ENCODE measurements at places on chromosomes 1 and 21.
A peak's percentile ranks its signal among the peaks of the same experiment; 100 is the strongest.

DNA sequence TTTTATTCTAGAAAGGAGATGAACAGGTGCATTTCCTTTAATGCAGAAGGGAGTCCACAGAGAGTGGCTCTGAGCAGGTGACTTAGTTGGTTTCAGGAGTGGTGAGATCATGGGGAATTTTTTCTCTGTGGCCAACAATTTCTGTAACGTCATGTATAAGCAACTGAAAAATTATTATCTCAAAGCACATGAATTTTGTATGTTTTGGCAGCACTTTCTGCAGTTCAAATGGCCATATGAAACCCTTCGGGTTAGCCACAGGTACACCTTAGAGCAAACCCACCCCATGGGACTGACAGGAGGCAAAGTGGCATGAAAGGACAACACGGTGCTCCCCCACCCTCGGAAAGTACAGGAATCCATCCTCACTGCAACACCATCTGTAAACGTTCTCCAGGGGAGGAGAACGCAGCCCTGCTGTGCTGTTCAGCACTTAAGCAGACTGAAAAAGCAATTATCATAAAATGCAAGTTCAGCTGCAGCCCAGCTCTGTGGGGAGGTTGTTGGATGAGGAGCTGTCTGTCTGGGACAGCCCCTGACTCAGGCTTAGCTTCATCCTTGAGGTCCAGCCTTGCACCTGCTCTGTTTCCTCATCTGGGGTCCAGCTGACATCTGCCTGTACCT is 55.8 kb upstream of the CLDN14 start:
- peak; percentile 37 for DNase-seq

DNA sequence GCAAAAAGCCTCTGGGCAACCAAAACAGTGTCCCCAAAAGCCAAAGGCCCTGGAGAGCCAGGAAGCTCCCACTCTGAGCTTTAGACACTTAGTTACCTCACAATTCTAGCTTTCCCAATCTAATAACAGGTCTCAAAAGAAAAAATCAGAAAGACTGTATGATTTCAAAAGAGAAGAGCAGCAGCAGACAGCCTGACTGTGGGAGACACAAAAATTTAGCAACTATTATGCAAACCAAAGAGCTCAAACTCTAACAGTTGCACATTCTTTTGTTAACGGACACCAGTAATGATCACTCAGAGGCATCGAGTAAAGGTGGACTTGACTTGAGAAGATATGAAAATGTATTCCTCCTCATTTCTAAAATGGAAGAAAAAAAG is 160.1 kb downstream of the SLC45A1 start:
- DNase-seq, result no peak

GRCh38 chr1:208326033-208326432 is 81.8 kb upstream of the PLXNA2 start:
- no peak for DNase-seq

DNA sequence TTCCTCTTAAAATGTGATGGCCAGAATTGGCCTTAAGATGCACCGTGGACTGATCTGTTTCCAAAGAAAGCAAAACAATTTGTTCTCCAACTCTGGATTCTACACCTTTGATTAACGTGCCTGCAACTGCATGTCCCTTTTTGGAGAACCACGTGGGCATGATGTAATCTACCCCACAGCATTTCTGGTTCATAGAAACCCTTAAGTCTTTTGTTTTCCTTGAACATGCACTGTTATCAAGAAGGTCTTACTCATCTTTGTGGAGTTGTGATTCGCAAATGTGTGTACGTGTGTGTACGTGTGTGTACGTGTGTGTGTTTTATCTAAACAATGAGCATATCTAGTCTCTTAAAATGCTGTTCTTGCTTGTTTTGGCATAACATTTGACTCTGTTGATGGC is 57.8 kb downstream of the LPAR3 start:
- DNase-seq, result no peak

DNA sequence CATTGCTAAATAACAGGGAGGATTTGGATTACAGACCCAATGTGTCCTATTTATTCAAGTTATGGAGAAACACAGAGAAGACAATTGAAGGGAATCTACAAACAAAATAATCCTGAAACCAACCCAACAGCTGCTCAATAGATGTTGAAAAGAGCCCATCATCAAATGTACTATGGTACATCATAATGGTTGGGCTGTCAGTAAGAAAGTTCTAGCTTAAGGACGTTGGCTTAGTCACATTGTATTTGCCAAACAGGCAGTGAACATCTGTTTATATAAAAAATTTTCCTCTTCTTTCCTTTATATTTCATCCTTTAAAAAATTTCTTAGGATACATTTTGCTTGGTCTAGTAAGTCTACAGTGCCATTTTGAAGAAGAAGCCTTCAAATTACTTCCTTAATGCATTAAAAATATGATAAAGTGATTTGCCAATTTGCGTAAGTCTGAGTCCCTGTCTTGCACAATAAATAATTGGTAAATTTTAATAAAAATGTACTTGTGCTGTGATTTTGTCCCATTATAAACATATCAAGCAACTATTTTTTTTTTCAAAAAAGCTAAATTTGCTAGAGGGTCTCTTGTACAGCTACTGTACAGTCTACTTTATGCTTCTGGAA is 14.4 kb downstream of the MAP3K7CL start:
- DNase-seq, result no peak

- DNase-seq, result peak; percentile 81
These were observed 228.2 kb downstream of the PBX1 start for GRCh38 chr1:164786980-164787833.

- DNase-seq, result peak; percentile 47
These were observed 171.8 kb downstream of the TOMM20 start for GRCh38 chr1:234956821-234957329.

- DNase-seq, result no peak
These were observed 338.1 kb downstream of the TGFB2 start for GRCh38 chr1:218683242-218683641.

GRCh38 chr1:177385760-177386698 is 215.3 kb downstream of the BRINP2 start:
- DNase-seq, result peak; percentile 16

- no peak for DNase-seq
These were observed 13.1 kb downstream of the TXNIP start for GRCh38 chr1:145983206-145983675.

DNA sequence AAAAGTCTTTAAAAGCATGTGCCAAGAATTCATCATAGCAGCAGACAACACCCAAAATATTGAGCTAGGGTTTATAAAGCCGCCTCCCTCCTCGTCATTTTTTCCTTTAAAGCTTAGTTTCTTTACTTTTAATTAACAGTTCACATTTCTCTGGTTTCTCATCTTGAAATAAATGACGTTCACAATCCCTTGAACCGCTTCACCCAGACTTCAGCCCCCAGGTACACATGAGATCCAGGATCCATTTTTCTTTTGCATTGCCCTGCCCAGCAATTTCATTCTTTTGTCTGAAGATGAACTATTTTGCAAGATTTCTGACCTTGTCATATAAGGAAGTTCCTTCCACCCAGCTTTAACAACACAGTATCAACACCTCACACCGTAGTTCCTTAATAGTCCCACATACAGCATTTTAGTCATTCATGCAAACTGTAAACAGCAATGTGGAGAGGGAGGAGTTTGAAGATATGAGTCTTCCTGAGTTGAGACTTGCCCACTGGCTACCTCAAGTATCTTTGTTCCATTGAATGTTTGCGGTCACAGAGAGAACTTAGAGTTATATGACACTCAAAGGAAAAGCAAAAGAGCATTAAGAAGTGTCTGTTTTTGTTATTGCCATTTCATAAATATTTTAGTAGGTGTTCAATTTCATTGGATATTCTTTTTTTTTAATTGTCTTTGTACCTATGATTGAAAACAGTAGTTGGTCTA is 35.3 kb upstream of the CACYBP start:
- DNase-seq, result no peak

GRCh38 chr1:99590578-99591209 is 55.2 kb upstream of the PALMD start:
- DNase-seq, result no peak

- peak; percentile 86 for DNase-seq
These were observed at the start of gene RGS7 for GRCh38 chr1:241356519-241357365. RGS7 (minus strand) TSS chr1:241357205.

DNA sequence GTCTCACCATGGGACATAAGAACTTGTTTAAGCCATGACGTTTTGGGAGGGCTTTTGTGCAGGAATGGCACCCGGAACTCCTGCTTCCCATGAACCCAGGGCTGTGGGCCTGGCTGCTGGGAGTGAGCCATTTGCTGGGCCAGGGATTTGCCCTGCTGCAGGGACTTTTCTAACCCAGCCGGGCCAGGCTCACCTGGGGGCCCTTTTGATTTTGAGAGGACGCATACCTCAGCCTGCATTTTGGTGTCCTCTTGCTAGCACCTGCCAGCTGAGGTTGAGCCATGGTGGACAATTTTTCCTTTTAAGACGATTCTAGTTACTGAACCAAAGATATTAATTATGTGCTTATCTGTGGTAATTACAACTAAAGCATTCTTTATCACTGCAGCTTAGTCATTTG is 28.9 kb downstream of the GALNT2 start:
- DNase-seq, result no peak

- DNase-seq, result no peak
These were observed 70.8 kb downstream of the TIAM1 start for GRCh38 chr21:31273278-31273677.

DNA sequence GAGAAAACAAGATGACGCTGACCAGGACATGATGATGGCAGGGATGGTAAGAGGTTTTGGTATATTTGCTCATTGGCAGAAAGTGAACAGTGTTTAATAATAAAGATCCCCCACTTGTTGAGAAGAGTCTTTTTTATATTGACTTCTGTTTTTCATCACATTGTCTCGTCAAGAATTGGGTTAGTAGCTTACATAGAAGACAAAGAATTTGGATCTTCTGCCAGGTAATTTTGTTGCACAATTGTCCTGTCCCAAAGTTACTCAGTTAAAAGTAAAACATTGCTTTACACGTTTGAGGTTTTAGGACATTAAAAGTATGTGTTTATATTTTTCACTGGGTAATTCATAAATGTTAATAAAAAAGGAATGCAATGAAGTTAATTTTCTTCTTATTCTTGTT is 48.3 kb upstream of the LAMC2 start:
- no peak for DNase-seq

GRCh38 chr21:37224861-37225839 is 42.0 kb downstream of the VPS26C start:
- DNase-seq, result no peak

DNA sequence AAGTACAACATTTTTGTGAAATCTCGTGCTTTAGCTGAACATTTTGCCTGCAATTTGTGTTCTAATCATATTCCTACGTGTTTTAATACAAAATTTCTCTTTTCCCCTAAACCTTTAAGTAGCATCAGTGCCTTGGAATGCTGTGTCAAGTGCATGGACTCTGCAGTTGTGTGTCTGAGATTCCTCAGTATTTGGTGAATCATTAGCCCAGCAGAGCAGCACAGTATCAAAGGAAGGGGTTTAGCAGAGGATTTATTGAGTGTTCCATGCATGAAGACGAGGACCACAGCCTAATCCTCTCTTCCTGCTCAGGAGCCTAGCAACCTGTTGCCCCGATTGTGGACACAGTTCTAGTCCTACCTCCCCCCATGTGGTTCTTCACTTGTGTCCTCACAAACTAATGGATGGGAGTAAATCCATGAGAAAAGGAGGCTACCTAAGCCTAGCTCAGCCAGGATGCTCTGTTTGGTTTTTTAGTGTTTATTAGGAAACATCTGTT is 29.3 kb upstream of the PCP4 start:
- no peak for DNase-seq

DNA sequence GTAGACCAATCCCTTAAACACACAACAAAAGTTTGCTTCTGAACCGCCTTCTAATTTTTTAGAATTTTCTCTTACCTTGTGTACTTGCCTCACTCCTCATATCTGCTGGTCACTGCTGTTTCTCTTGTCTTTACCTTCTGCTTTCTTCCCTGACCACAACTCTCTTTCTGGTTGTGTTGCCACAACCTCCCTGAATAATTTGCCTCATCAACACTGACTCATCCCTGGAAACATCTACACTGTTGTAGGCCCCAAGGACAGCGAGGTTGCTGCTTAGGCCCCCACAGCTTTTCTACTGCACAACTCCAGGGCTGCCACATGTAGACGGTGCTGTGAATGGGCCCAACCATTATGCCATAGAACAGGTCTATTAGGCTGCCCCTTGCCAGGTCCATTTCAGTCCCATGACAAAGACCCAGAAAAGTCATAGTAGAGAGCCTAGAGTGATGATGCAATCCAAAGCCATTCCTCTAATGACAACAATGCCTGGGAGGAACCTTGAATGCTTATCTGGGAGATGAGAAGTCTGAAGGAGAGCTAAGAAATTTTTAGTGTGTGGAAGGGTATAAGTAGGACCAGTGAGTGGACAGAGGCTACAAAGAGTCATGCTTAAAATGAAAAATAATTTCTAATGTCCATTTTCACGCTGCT is 36.6 kb upstream of the LCE5A start:
- DNase-seq, result no peak

DNA sequence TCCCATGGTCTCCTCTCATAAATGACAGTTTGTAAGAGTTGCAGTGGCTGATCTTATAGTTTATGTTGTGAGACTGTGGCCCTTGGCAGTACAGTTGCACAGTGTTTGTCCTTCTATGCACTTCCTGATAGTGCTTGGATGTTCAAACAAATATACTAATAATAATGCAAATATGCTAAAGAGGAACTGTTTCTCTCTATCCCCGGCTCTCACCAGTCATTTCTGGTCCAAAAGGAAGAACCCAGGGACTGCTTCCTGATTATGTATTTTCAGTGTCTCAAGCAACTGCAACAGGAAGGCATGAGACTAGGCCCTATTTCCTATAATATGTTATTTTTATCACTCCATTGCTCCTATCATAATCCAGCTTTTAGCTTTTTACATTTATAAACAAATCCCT is 17.0 kb upstream of the SUCO start:
- no peak for DNase-seq

GRCh38 chr1:219433496-219434131 is 179.3 kb downstream of the ZC3H11B start:
- no peak for DNase-seq

DNA sequence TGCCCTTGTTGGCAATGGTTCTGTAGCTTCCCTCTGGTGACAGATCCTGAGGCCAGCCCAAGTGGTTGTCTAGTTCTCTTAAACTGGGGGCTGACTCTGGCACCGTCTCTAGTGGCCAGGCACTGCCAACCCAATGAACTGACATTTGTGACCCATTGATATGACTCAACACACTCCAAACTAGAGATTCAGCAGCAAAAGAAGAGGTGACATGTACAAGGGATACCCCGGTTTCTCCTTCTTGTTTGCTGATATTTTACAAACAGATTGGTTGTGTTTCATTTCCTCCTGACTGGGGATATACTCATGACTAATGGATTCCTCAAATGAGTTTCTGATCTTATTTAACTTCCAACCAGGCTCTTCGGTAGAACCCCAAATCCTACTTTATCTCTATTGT is 65.9 kb upstream of the DNAJC6 start:
- DNase-seq, result no peak

GRCh38 chr1:31765516-31765915 is 1.4 kb upstream of the ADGRB2 start:
- no peak for DNase-seq

- DNase-seq, result no peak
These were observed 6.1 kb upstream of the PSMA5 start for GRCh38 chr1:109432336-109432735.

GRCh38 chr1:154342836-154343472 is 17.6 kb downstream of the ATP8B2 start:
- no peak for DNase-seq

GRCh38 chr1:228109073-228109961 is at the start of gene MRPL55:
MRPL55 (minus strand) TSS chr1:228109299; CDS start chr1:228108260, 1,039 bp downstream.
- DNase-seq, result peak; percentile 99

Measured in glutamatergic neuron (in vitro differentiated cells).